ENCODE measurements at places on chromosomes 2 and 18.

DNA sequence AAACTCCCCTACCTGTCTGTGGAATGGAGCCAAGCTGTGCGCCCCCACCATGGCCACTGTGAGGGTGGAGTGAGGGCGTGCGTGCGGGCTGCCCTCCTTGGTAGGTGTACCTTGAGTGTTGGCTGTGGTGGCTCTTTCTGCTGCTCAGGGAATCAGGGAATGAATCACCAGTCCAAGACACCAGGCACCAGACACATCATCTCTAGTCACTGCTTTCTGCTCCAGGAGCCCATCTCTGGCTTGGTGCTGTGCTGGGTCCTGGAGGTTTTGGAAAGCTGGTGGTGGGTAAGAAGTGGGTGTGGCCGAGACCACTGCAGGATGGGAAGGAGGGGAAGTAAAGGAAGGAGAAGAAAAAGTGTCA lies 209.9 kb downstream of the SEPTIN10 start:
- DNase-seq, result no peak

DNA sequence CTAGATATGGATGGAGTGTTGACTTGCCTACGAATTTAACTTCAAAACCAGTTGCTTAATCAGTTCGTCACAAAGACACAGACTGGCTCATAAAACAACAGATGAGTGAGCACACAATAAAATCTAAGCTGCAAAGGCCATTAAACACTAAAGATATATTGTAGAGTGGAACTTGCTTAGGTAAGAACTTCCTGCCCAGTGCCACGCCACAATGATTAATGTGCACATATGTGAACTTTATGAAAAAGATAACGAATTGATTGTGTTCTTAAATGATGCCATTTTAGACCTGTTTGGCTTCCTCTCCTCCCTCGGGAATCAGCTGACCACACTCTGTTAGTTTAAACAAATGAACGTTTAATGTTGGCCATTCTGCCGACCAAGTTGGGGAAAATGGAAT lies 2031.3 kb upstream of the CELF4 start:
- no peak for DNase-seq

- DNase-seq, result no peak
Measured at GRCh38 chr2:136242100-136242499, 124.2 kb upstream of the CXCR4 start.

- DNase-seq, result no peak
Measured at GRCh38 chr2:216596980-216597509, 36.2 kb upstream of the IGFBP2 start.

- DNase-seq, result no peak
Measured at GRCh38 chr2:178506101-178506500, 25.8 kb downstream of the PLEKHA3 start.

DNA sequence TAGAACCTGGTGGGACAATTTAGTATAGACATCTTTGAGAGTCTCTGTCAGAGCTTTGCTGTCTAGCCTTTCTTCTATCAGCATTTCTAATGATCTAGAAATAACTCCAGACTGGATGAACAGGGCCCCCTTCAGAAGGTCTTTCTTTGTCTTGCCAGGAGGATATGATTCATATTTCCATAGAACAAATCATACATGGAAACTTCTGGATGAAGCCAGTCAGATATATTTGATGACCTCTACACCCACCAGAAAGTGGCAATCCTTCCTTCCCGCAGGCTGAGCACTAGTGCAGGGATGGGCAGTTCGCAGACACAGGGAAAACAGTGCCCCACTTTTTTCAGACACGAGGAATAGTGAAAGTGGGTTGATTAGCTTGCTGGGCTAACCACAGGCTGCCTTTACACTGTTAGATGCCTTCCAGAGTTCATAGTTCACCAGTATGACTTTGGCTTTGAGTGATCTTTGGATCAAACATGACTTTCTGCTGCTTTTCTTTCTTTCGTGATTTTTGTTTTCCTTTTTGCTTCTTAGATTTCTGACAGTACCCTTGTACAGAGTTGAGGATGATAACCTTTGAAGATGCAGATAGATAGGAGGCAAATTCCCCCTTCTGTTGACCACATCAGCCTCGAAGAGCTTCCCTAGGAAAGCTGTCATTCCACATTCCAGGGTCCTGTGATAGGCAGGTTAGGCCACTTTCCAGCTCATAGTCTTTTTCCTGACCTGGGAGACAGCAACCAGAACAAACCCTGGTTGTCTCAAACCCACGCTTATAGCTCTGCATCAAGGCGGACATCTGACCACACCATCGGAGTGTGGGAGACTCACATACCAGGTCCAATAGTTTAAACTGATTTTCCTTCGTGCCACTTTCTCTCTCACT lies 237.0 kb downstream of the ZNF407 start:
- no peak for DNase-seq

DNA sequence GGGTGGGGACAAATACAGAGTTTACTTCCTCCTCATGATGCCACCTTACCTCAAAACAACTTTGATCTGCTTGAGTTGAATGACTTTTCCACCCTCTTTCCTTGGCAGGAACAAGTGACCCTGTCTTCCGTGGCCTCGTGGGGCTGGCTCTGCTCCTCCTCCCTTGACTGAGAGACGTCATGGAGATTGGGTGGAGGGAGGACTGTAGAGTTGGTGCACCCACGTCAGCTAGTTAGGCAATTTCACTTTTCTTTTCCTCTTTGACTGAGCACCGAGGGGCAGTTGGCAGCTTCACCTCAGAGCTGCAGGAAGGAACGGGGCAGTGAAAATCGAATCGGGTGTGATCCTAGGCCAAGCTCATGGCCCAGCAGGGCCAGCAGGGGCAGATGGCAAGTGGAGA lies at the start of gene SP140:
TSS of gene SP140 (plus strand) at position 251 of the 400 bp plus-strand sequence. CDS start at position 360, 109 bp downstream.
- DNase-seq, result peak; percentile 92

DNA sequence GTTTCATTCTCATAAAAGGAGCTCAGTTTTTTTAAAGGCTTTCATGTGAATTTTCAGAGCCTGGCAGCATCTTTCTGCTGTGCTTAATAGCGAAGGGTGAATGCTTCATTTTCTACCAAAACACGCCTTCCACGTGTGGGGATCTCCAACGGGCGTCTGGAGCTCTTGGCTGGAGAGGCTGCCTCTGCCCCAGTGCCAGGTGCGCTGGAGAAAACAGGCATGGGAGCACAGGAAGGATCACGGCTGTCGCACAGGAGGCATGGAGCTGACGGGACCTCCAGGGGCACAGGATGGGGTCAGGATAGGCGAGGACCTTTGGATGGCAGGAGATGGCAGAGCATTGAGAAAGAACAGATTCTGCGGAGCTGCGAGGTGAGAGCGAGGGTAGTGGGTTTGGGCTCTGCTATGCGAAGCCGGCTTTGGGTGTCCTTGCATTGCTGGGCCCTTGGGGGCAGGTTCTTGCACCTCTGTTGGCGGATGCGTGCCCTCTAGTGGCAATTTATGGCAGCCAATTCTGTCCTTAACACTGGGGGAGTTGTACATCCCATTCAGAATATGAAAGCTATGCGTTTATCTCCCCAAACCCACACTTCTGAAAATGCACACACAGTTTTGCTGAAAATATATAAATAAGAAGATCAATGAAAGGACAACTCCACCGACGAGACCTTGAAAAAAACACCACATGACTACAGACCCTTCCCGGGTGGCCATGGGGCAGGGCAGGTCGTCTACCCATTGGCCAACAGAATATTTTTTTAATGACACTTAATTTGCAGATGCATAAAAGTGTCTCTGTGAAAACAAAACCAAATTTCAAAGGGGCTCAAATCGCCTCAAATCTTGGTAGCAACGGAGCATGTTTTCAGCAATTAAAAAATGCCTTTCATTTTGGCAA lies 90.4 kb upstream of the SLC35G4 start:
- DNase-seq, result peak; percentile 3

DNA sequence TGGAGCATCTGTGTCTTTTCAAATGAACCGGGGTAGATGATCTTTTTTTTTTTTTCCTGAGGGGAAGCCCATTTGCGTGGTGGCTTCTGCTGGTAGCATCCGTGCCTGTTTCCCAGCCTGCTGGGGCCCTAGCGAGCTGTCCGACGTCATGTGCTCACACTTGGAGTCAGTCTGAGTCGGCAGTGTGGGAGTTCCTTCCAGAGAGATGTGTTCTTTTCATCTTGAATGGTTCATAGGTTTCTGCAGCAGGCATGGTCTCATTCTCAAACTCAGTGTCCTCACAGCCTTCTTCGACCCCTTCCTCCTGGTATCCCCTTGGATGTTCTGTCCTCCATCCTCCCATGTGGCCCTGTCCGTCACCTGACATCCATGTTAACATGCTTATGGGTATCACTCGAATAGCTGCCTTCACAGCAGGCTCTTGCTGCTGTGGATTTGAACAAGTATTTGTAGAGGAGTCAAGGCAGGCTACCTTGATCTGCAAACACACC lies 51.0 kb downstream of the LDLRAD4 start:
- no peak for DNase-seq

GRCh38 chr2:140154271-140154670 lies 1374.1 kb upstream of the NXPH2 start:
- no peak for DNase-seq

GRCh38 chr2:176085861-176086771 lies 2.4 kb upstream of the EVX2 start:
- DNase-seq, result no peak

- DNase-seq, result no peak
Measured at GRCh38 chr18:80135136-80135535, 26.1 kb downstream of the ADNP2 start.

- no peak for DNase-seq
Measured at GRCh38 chr2:159783556-159783955, 14.5 kb downstream of the CD302 start.

GRCh38 chr2:101675512-101675911 lies 22.0 kb upstream of the MAP4K4 start:
- DNase-seq, result no peak

DNA sequence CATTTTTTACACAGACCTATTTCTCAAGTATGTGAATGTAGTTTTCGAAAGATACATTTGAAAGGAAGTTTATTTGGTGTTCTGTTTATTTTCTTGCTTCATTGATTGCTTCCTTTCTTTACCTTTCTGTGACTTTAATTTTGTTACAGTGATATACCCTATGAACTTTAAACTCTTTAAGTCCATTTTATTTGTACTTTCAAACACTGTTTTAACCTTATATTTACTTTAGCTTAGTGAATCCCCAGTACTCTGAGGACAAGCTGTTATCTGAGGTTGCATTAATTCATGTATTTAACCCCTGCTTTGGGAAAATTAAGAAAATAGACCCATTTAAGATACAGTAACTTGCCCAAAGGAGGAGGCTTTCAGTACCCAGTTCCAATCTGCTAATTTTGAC lies 93.5 kb downstream of the SCN3A start:
- no peak for DNase-seq

DNA sequence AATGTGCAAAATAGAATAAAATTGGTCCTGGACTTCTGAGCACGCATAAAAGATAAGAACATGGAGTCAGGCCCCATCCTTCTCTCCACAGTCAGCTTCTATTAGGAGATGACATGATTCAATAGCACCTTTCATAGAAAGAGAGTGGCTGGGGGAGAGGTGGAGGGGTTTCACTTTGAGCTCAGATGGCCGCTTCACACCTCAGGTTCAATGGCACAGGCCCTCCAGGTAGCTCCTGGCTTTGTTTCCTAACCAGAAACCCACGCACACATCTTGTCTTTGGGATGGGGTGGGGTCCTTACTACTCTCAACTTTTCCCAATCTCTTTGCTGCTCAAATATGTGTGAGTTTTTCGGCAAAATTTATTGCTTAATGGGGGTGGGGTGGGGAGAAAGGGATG lies 332.3 kb downstream of the CLIP4 start:
- DNase-seq, result no peak

DNA sequence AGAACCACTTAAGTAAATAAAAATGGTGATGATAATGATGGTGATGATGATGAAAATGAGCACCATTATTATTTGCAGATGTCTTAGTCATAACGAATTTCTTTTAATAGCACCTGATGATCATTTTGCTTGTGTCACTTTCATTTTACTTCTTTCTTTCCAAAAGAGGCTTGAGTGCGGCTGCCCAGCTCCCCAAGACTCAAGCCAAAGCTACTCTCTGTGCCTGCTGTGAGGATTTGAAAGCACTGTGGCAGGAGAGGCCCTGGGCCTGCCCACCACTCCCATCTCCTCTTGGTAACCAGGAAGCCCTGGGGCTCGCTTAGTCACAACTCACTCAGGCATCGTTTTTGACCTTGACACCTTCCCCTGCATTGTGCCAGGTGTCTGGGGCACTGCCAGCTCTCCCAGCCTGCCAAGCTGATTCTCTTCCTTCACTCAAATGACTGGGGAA lies 41.2 kb downstream of the RPL37A start:
- no peak for DNase-seq

GRCh38 chr2:174839662-174840061 lies 75.4 kb upstream of the CHRNA1 start:
- no peak for DNase-seq

DNA sequence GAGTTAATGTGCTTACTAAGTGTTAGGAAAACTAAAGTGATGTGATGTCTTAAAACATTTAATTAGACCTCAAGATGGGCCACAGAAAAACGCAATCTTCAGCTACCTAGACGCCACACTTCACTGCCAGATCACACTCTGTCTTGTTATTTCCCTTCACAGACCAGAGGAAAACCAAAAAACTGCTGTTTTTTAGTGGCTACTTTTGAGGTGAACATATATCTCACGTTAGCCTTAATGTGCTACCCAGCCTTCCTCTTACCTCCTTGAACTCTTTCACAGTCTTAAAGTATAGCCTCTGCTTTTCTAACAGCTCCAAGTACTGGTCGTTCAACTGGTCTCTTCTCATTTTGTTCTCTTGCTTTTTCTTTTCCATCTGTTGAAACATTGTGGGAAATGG lies 83.1 kb downstream of the CCDC93 start:
- no peak for DNase-seq

GRCh38 chr2:25720575-25720974 lies 47.2 kb upstream of the DTNB start:
- DNase-seq, result no peak

DNA sequence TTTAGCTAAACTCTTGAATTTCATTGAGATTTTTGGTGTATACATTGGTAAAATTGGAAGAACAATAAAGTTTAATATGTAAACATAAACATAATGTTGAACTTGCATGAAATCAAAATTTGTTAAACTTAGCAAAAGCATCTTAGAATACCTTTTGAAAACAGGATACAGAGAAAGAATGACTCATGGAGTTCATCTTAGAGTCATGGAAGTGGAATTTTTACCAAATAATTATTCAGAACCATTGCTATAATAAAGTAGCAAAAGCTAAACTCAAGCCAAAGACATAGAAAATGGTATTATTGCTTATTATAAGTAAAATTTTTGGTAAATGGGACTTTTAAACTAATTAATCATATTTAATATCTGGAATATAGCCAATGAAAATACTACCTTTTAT lies 841.6 kb upstream of the SLC39A10 start:
- no peak for DNase-seq

All from CD4-positive, alpha-beta T cell treated with Interleukin-17A for 1 hour (primary cell).